Glutamatergic neuron (in vitro differentiated cells): ENCODE measurements at places on chromosomes 1 and 21.

GRCh38 chr1:87436534-87436933, 107.9 kb downstream of the LMO4 start:
- DNase-seq = no peak

DNA sequence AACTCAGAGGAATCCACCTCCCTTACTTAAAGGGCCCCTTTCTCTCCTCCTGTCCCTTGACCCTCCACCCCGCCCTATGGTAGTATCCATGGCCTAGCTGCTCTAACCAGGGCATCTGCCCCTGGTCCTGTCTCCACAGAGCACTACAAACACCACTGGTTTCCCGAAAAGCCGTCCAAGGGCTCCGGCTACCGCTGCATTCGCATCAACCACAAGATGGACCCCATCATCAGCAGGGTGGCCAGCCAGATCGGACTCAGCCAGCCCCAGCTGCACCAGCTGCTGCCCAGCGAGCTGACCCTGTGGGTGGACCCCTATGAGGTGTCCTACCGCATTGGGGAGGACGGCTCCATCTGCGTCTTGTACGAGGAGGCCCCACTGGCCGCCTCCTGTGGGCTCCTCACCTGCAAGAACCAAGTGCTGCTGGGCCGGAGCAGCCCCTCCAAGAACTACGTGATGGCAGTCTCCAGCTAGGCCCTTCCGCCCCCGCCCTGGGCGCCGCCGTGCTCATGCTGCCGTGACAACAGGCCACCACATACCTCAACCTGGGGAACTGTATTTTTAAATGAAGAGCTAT, 1.7 kb downstream of the BTG2 start:
- peak; percentile 55 for DNase-seq

DNA sequence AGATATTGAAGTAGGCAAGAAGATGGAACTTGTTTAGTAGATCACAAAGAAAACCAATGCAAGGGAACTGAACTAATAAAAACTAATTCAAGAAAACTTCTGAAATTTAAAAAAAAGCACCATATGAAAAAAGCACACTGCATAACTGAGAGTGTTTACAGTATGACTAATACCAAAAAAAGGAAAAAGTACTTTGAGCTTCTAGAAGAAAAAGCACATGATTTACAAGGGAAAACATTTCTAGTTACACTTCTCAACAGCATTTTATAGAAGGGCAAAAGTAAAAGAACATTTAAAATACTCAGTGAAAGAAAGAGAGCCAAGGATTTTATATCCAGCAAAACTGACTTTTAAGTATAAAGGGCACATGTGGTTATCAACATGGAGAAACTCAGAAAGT, 233.6 kb downstream of the RPS6KC1 start:
- no peak for DNase-seq

DNA sequence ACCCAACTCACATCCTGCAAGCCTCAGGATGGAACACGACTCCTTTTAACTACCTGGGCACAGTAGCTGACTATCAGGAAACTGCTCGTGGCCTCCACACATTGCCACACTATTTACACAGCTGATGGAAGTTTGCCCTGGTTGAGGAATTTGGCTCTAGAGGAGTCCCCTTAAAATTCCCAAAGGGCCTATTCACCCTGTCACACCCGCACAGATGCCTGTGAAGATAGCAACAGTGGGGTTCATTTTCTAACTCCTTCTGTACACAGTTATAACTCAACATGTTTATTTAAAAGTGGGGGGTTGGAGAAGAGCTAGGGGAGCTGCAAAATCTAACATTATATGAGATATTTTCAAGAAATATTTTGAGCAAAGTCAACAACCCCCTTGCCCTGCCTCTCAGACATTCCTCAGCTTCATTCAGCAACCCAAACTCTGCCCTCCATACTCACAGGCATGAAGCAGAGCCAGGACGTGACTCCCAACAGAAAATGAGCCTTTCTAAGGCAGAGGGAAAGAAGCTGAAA, 35.8 kb upstream of the CCN1 start:
- no peak for DNase-seq

DNA sequence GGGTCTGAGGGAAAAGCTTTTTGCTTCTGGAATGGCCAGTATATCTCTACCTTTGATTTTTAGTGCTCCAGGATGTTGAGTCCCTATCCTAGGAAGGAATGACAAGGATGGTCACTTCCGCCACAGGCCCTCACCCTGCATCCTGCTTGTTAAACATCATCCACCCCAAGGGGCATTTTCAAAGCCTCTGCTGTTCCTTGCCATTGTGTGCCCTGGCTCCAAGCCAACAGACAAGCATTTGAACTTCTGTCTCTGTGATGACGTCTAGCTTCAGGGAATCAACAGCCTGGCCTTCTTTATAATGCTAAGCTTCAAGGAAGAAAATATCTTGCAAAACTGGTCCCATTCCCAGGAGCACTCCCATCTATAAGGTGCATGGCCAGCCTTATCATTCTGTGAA, 12.3 kb upstream of the JAM2 start:
- no peak for DNase-seq
